Endothelial cell of umbilical vein (primary cell): ENCODE measurements at places on chromosomes 7 and 10. TPM values are rescaled to one million over a fixed set of nuclear protein-coding genes. Genes with fewer than 3 reads are reported as not detected.

- peaks cover 15% of the 10 kb centered on the region for H3K36me3 ChIP-seq
- no peaks in the 10 kb centered on the region for H3K4me1 ChIP-seq
- no peak overlapping the region for H3K4me3 ChIP-seq
- H3K27ac ChIP-seq: no peak overlapping the region
- DNase-seq: no peak
Measured at GRCh38 chr10:102405632-102406031, 10.1 kb downstream of the NFKB2 start.

GRCh38 chr7:41907444-41907843, 204.6 kb upstream of the INHBA start:
- H3K27ac ChIP-seq: no peak overlapping the region
- no peak for DNase-seq
- H3K4me1 ChIP-seq: peaks cover 7% of the 10 kb centered on the region
- no peaks in the 10 kb centered on the region for H3K27me3 ChIP-seq
- H3K36me3 ChIP-seq: no peaks in the 10 kb centered on the region
- H3K4me3 ChIP-seq: no peak overlapping the region

GRCh38 chr7:24178811-24179570, 105.0 kb upstream of the NPY start:
- no peak overlapping the region for H3K27ac ChIP-seq
- no peaks in the 10 kb centered on the region for H3K36me3 ChIP-seq
- H3K4me1 ChIP-seq: no peaks in the 10 kb centered on the region
- H3K4me3 ChIP-seq: no peak overlapping the region
- no peaks in the 10 kb centered on the region for H3K27me3 ChIP-seq

The GIMAP8 gene
- 67.5 and 71.8 TPM in 2 replicates for total RNA-seq

- no peaks in the 10 kb centered on the region for H3K4me1 ChIP-seq
- no peak overlapping the region for H3K27ac ChIP-seq
- no peak for DNase-seq
- H3K4me3 ChIP-seq: no peak overlapping the region
- H3K27me3 ChIP-seq: no peaks in the 10 kb centered on the region
Measured at GRCh38 chr7:155845226-155845625, 33.0 kb upstream of the SHH start.

DNA sequence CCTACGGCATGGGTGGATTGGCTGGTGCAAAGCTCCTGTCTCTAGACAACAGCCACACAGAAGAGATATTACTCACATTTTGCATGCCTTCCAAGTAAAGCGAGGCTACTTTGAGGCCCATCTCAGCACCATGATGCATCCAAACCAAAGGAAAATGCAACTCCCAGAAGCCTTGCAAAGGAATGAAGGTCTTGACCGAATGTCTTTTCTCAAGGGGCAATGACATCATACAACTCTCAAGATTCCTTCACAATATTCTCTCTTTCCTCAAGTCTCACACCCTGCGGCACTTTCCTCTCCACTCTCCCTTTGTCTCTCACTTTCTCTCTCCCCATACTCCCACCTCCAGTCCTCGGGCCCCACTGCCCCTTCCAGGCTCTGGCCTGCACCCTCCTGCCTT, 44.8 kb upstream of the CPXM2 start:
- H3K27ac ChIP-seq: no peak overlapping the region
- H3K4me3 ChIP-seq: no peak overlapping the region
- no peaks in the 10 kb centered on the region for H3K4me1 ChIP-seq
- H3K36me3 ChIP-seq: no peaks in the 10 kb centered on the region
- no peak for DNase-seq

DNA sequence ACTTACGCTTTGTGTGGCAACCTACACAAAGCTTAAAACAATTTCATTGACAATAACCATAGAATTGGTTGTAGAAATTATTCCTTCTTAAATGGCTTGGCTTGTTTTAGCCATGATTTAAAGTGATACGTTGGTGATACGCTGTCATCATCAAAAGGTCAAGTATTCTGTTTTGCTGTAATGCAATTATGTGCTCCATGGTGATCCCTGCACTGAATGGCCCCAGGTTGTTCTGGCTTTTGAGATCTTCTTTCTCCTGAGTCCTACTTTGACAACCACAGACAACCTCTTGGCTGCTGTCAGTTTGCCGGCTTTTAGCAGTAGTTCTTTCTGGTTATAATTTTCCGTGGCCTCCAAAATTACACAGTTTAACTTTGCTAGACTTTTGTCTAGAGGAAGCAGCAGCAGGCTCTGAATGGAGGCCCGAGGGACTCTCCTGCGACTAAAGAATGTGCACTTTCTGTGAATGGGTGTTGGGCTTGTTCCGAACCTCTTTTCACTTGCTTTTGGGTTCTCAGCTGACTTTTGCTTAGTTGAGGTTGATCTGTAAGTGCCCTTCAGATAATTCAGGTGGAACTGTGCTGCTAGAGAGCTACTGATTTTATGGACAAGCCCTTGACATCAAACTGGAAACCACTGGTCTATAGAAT, 104.7 kb downstream of the TMEM178B start:
- H3K36me3 ChIP-seq: no peaks in the 10 kb centered on the region
- no peaks in the 10 kb centered on the region for H3K27me3 ChIP-seq
- no peak overlapping the region for H3K4me3 ChIP-seq

The SPDYE11 gene
- total RNA-seq: not detected in 2 replicates

DNA sequence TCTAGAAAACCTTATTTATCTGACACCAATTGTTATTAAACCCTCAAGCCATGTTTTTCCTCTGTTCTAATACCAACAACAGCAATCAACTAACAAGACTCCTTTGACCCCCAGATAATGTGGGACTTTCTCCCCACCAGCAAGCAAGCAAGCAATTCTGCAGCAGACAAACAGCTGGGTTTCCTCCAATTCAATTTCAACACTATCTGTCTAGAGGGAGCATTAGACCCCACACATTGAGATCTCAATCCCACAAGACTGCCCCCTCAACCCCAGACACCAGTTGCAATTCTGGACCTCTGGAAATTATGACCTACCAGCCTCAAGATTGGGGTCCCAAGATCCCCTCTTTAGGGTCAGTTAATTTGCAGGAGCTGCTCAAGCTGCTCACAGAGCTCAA, 89.4 kb upstream of the TMEM26 start:
- H3K27ac ChIP-seq: no peak overlapping the region
- no peaks in the 10 kb centered on the region for H3K27me3 ChIP-seq
- H3K36me3 ChIP-seq: no peaks in the 10 kb centered on the region
- H3K4me1 ChIP-seq: no peaks in the 10 kb centered on the region

The STEAP1B gene
- 46.1 and 55.4 TPM in 2 replicates for total RNA-seq

The NRCAM gene
- total RNA-seq: 47.6 and 49.0 TPM in 2 replicates

The NKX2-3 gene
- not detected in 2 replicates for total RNA-seq

DNA sequence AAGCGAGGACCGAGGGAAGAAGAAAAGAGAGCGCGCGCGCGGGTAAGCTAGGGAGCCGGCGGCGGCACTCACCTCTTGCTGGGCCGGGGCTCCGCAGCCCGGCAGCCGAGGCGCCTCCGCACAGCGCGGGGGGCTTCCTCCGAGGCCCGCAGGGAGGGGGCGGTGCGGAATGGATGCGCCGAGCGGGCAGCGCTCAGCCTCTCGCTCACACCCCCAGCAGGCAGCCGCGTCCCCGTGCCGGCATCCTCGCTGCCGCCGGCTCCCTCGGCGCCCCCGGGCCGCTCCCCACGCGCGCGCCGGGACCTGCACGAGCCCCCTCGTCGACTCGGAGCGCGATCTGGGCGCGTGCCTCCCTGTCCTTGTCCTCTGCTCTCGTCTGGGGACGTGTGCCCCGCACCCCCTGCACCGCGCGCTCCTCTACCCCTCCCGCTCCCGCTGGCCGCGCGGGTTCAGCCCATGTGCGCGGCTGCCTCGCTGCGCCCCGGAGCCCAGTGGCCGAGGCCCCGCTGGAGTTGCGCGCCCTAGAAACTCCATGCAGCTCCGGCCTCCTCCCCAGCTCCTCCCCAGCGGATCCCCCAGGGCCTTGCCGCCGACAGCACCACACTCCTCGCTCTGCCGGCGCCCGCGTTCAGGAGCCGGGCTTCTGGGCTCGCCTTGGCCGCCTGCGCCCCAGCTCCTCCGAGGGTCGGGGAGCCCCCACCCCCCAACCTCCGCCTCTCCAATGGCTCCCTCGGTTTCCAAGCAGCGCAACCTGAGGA, 75.3 kb downstream of the CALN1 start:
- H3K27ac ChIP-seq: no peak overlapping the region
- no peak overlapping the region for H3K4me3 ChIP-seq
- H3K4me1 ChIP-seq: no peaks in the 10 kb centered on the region
- no peaks in the 10 kb centered on the region for H3K36me3 ChIP-seq
- peaks cover 2% of the 10 kb centered on the region for H3K27me3 ChIP-seq
